ENCODE measurements at places on chromosomes 16 and 17. TPM values are rescaled to one million over a fixed set of nuclear protein-coding genes. Genes with fewer than 3 reads are reported as not detected.

The PRKCB gene
- total RNA-seq, result not detected

GRCh38 chr16:81956213-81956948 is 54.9 kb downstream of the SDR42E1 start:
- peaks cover 35% of the 10 kb centered on the region for H3K27me3 ChIP-seq
- peak; percentile 17 for DNase-seq
- no peak overlapping the region for H3K4me3 ChIP-seq
- no peak overlapping the region for H3K27ac ChIP-seq
- H3K36me3 ChIP-seq, result no peaks in the 10 kb centered on the region
- no peaks in the 10 kb centered on the region for H3K4me1 ChIP-seq

DNA sequence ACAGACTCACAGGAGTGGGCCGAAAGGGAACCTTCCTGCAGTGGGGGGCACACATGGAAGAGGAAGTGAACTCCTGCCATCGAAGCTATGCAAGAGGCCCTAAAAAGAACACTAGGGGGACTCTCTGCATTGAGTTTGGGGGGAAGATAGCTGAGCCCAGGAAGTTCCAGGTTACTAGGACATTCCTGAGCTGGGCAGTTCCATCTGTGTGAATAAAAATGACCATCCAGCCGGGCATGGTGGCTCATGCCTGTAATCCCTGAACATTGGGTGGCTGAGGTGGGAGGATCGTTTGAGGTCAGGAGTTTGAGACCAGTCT is 211.8 kb downstream of the ZNF423 start:
- DNase-seq, result no peak
- no peaks in the 10 kb centered on the region for H3K4me1 ChIP-seq

- H3K4me1 ChIP-seq, result no peaks in the 10 kb centered on the region
- no peak overlapping the region for H3K4me3 ChIP-seq
- no peaks in the 10 kb centered on the region for H3K27me3 ChIP-seq
- no peak overlapping the region for H3K27ac ChIP-seq
These were observed 103.7 kb downstream of the RBFOX1 start for GRCh38 chr16:7436306-7436705.

DNA sequence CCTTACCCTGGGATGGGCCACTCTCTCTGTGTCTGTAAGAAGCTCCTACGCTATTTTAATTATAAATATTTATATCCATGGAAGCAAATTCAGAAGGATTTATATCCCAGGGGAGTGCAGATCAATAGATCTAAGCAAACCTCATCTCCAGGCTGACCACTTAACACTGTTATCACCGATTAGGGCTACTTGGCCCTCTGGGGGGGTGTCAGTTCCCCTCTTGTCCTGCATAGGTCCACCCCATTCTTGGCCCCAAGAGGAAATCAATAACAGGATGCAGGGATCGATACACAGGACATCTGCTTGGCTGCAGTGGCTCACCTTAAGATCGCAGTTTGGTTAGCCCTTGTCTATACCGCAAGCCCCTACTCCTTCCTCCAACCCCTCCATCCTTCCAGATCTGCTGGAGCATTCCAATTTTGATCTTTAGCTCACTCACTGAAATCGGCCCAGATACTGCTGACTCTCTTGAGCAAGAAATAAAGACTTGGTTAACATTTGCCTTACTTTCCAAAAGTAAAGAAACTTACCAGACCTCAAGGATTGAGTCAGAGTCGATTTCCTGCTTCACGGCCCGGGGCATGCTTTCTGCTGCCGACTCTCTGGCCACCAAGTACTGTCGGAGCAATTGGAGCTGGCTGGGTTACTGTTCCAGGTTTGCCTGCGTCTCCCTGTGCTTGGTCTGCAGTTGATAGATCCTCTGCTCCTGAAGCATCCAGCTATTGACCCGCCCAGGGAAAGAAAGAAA is 112.3 kb upstream of the PMFBP1 start:
- H3K36me3 ChIP-seq, result no peaks in the 10 kb centered on the region
- H3K27me3 ChIP-seq, result no peaks in the 10 kb centered on the region
- H3K4me3 ChIP-seq, result no peak overlapping the region
- DNase-seq, result no peak
- H3K27ac ChIP-seq, result no peak overlapping the region

- no peak overlapping the region for H3K27ac ChIP-seq
- no peaks in the 10 kb centered on the region for H3K4me1 ChIP-seq
- DNase-seq, result no peak
These were observed 900.8 kb upstream of the GOT2 start for GRCh38 chr16:59634951-59635350.

GRCh38 chr16:57791195-57791892 is 10.9 kb downstream of the KIFC3 start:
- H3K36me3 ChIP-seq, result peaks cover 35% of the 10 kb centered on the region
- no peak for DNase-seq
- no peaks in the 10 kb centered on the region for H3K27me3 ChIP-seq
- no peak overlapping the region for H3K27ac ChIP-seq
- H3K4me1 ChIP-seq, result no peaks in the 10 kb centered on the region

DNA sequence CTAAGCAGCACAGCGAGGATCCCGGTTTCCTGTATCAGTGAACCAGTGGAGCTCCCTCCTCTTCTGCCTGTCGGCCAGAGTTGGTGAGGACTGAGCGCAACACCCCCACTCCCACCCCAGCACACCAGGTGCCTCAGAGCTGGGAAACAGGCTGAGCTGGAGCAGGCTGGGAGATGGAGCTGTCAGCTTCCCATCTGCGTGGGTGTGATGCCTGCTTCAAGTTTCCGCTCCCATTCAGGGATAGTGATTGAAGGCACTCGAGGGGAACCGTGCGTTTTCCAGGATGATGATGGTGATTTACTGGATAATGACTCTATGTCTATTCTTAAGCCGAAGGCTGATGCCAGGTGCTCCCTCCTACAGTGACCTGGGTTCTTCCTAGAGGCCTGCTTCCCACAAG is 144.5 kb downstream of the TMEM132E start:
- H3K4me3 ChIP-seq, result no peak overlapping the region
- no peak for DNase-seq
- no peaks in the 10 kb centered on the region for H3K27me3 ChIP-seq
- H3K4me1 ChIP-seq, result peaks cover 68% of the 10 kb centered on the region
- H3K36me3 ChIP-seq, result peaks cover 38% of the 10 kb centered on the region
- peak overlapping the region; percentile 92 for H3K27ac ChIP-seq

DNA sequence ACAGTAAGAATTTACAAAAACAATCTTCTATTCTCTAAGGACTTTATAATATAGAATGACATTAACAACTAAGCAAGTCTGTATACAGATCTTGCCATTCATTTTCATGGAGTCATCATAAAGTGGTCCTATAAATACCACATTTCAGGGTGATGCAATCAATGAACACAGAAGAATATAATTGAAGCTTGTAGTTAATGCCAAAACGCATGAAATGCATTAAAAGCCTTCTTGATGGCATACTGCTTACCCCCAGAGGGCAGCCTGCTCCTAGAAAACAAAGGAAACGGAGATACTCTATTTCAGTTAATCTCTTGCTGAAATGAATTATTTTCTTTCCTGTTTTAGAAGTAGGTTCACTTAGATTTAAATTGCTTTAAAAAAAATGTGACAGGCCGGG is 45.2 kb upstream of the STAC2 start:
- DNase-seq, result peak; percentile 72
- H3K27ac ChIP-seq, result peak overlapping the region; percentile 26
- peaks cover 28% of the 10 kb centered on the region for H3K36me3 ChIP-seq
- no peak overlapping the region for H3K4me3 ChIP-seq

DNA sequence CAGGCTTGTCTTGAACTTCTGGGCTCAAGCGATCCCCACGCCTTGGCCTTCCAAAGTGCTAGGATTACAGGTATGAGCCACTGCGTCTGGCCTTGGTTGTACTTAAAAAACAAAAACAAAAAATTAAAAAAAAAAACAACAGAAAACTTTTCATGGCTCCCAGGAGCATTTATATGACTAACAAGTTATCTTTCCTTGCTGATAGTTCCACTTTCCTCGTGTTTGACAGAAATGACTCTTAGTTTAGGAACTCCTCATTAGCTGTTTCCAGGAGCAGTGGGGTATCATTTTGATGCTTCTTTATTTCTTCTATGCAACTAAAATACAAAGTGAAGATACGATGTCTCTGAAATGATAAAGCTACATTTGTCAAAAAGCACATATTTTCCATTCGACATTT is 165.4 kb downstream of the PRKCA start:
- peaks cover 45% of the 10 kb centered on the region for H3K4me1 ChIP-seq
- no peak overlapping the region for H3K27ac ChIP-seq
- peaks cover 27% of the 10 kb centered on the region for H3K36me3 ChIP-seq
- H3K4me3 ChIP-seq, result no peak overlapping the region
- no peak for DNase-seq
- H3K27me3 ChIP-seq, result no peaks in the 10 kb centered on the region

Data from Calu3 (cell line).